Stimulated activated CD8-positive, alpha-beta memory T cell treated with anti-CD3 and anti-CD28 coated beads, Interleukin-7, amount 100 ng/mL, for 1 hour (primary cell): ENCODE measurements at places on chromosomes 16 and 17.

GRCh38 chr16:23595246-23595950 lies 718 bp downstream of the NDUFAB1 start:
- no peak for DNase-seq

DNA sequence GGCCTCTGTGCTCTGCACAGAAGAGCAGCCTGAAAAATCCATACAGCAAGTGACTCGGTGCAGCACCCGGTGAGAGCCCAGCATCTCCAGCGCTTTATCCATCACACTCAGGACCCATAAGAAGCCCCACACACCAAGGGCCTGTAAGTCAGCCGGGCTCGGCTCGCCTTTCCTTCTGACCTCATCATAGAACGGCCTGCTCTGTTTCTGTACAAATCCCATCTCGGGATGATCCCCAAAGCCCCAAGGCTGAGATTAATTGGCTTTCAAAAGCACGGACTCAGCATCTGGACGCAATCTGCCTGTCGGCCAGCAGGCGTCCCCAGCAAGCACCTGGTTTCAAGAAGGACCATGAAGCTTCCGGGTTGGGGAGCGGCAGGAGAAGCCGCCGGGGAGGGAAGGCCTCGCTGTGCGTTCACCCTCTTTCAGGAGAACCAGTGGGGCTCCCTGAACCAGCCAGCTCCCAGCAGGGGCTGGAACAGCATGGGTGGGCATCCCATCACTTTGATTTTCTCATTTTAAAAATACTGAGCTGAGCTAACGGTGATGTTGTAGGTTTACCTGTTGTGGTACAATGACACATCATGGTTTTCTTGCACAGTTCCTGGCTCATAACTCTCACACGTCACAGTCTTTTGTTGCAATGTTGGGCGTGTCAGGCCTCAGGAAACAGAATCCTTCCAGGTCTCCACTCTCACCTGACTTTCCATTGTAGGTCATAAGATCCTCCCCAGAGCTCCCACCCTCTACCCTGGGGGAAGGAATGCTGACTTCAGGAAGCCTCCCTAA lies 6.7 kb downstream of the CCDC57 start:
- DNase-seq, result peak; percentile 59

GRCh38 chr17:83100220-83100852 lies 20.9 kb downstream of the METRNL start:
- DNase-seq, result no peak

DNA sequence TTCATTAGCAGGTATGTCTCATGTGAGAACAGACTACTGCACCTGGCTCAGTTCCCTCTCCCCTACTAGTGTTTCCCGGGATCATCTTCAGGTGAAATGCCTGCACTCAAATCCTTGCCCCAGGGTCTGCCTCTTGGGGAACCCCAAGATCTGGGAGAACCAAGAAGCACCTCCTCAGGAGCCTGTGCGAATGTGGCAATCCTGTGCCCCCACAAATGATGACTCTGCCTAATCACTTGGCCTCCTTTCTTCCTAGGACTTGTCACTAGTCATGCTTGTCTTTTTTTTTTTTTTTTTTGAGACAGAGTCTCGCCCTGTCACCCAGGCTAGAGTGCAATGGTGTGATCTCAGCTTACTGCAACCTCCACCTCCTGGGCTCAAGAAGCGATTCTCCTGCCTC lies 21.7 kb downstream of the ADAD2 start:
- DNase-seq, result no peak

DNA sequence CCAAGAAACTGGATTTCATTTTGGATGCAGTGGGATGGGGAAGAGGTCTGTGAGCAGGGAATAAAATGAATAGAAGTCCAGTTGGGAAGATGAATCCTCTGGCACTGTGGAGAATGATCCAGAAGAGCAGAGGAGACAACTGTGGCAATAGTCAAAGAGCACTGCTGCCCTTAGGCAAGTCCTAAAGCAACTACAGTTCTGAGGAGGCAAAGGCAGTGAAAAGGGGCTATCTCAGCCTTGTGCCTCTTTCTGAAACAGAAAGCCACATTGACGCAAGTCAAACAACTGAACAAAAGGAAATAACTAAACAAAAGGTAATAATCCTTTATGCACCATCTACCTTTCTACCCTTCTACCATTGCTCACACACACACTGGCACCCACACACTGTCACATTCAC lies 238.0 kb upstream of the AXIN2 start:
- no peak for DNase-seq

- DNase-seq, result no peak
These were observed 5.2 kb downstream of the TLCD2 start for GRCh38 chr17:1705004-1705403.

- no peak for DNase-seq
These were observed 60.3 kb downstream of the GSG1L start for GRCh38 chr16:28003021-28003865.

- no peak for DNase-seq
These were observed 97.0 kb downstream of the USP31 start for GRCh38 chr16:23052221-23052620.

GRCh38 chr17:16286947-16287562 lies 66.2 kb downstream of the CENPV start:
- DNase-seq, result no peak

- no peak for DNase-seq
These were observed 22.2 kb downstream of the SOST start for GRCh38 chr17:43736389-43736788.

DNA sequence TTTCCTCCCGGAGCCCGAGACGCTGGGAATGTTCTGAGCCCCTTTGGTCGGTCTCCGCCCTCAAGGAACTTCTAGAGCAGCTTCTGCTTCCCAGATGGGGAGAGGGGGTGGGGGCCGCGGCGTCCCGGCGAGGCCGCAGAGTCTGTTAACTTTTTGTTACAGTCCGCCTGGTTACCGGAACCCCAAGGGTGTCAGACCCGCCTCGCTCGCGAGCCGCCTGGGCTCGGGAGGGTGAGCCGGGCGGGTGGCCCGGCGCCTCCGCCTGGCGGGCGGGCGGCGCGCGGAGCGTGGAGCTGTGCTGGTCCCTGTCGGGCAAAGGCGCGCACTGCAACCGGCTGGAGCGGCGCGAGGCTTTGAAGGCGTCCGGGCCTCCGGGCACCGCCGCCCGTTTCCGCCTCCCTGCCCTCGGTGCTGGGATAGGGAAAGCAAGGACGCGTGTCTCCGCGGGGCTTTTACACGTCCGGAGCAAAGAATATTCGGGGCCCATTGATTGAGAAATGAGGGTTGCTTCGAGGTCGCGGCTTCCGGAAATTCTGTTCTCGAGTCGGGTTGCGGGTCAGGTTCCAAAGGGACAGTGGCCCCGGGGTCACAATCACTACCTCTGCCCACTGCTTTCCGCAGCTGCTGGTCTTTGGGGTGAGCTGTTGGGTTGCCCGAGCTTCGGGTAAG lies 1.7 kb downstream of the HS3ST3B1 start:
- peak; percentile 72 for DNase-seq

GRCh38 chr16:84608282-84608681 lies 9.6 kb downstream of the COTL1 start:
- no peak for DNase-seq

- no peak for DNase-seq
These were observed 16.9 kb downstream of the NARF start for GRCh38 chr17:82475458-82475857.

DNA sequence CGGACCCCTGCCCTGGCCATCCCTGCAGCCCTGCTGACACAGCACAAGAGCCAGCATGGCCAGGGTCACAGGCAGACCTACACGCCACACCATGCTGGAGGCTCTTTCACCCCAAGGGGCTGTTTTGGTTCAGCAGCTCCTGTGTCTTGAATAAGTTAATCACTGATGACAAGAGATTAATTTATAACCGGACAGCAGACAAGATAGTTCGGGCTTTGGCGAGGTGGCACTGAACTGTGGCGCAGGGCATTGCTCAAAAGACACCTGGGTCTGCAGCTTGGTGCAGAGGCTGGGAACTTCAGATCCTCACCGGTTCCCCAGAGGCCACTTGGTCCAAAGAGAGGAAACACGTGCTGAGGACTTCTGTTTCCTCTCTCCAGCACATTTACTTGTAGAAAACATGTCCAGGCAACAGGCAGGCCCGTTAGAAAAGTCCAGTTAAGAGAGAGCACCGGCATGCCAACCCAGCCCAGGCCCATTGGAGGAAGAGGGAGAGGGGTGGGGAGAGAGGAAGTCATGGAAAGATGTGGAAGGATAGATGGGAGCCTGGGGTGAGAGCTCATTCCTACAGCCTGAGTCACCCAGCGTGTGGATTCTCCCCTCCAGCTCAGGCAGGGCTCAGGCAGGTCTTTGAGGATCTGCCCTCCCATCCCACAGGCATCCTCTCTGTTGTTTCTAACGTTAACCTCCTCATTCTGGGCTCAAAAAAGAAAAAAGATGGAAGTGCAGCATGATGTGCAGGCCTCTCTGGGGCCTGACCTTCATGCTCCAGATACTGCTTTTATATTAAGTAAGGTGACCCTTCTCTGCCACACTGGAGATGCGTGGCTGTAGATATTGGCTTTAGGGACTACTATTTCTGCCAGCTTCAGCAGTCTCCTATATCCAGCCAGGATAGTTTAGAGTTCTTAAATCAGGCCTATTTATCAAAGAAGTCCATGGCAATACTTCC lies 80.0 kb upstream of the HNF1B start:
- DNase-seq, result no peak

- DNase-seq, result no peak
These were observed 25.0 kb upstream of the HS3ST3A1 start for GRCh38 chr17:13626703-13627102.

- no peak for DNase-seq
These were observed 2.4 kb upstream of the TBX2 start for GRCh38 chr17:61397086-61397842.

GRCh38 chr16:89420204-89420603 lies 70.2 kb downstream of the ANKRD11 start:
- no peak for DNase-seq

GRCh38 chr17:10523064-10523463 lies 4.7 kb upstream of the MYH1 start:
- DNase-seq, result no peak

DNA sequence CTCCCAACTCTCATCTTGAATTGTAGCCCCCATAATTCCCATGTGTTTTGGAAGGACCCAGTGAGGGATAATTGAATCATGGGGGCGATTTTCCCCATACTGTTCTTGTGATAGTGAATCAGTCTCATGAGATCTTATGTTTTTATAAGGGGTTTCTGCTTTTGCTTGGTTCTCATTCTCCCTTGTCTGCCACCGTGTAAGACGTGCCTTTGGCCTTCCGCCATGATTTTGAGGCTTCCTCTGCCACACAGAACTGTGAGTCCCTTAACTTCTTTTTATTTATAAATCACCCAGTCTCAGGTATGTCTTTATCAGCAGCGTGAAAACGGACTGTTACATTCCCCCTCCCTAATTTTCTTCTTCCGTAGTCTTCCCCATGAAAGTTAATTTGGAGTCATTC lies 124.0 kb downstream of the ABCA8 start:
- DNase-seq, result no peak

GRCh38 chr17:305090-305976 lies 47.3 kb downstream of the RPH3AL start:
- DNase-seq, result no peak

DNA sequence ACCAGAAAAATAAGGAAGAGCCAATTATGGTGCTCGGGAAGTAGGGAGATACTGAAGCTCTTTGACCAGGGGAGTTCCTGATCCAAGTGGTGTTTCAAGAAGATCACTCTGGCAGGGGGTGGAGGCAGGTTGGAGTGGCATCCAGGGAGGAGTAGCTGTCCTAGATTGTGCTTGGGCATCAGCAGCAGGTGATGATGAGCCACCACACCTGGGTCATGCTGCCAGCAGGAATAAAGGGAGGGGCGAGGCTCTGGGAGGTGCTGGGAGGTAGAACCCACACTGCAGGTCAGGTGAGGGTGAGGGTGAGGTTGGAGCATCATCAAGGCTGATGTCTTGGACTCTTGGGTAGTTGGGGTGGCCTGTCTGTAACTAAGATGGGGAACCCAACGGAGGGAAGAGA lies 35.4 kb upstream of the ADGRG1 start:
- no peak for DNase-seq

DNA sequence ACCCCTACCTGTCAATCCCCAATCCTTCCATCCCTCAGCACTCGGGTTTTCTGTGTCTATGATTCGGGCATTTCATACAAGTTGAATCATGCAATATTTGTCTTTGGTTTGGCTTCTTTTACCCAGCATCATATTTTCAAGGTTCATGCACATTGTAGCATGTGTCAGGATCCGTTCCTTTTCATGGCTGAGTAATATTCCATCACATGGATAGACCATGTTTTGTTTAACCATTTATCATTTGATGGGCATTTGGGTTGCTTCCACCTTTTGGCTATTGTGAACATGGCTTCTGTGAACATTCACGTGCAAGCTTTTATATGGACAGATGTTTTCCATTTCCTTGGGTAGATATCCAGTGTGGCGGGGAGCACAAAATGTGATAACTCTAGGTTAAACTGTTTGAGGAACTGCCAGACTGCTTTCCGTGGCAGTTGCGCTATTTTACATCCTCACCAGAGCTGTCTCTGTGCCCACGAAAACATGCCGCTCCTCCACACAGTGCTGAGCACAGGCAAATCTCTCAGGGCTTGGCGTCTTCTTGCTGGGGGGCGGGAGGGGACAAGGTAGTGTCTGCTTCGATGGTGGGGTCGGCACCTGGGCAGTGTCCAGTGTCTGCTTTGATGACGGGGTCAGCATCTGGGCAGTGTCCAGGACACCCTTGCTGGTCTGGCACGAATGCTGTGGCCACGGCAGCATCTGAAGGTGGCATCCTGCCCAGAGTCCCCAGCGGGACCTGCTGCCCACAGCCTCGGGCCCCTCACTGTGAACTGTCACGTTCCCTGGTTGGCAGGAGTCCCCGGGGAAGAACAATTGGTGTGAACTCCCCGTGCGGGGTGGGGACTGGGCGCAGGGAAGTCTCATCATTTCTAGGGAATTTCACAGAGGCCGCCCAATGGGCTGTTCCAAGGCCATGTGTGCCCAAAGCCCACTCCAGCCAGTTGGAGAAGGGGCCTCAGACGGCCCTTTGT lies 32.4 kb upstream of the JPH3 start:
- DNase-seq, result no peak

DNA sequence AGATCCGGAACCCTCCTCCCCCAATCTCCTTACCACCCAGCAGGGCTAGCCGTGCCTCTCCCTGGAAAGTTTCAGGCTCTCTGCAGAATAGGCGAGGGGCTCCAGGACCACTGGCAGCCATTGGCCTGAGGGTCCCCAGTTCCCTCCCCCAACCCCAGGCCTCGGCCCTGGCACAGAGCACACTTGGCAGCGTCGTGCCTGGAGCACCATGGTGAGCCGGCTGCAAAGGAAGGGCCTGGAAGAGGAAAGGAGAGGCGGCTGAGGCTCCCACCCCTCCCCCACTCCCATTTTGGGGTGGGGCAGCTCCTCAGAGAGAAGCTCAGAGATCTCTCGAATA lies 369 bp upstream of the BTBD17 start:
- DNase-seq, result no peak
